ENCODE measurements at places on chromosomes 2 and 18.

- DNase-seq, result no peak
Observed at GRCh38 chr2:232973796-232974195, 39.3 kb downstream of the NGEF start.

DNA sequence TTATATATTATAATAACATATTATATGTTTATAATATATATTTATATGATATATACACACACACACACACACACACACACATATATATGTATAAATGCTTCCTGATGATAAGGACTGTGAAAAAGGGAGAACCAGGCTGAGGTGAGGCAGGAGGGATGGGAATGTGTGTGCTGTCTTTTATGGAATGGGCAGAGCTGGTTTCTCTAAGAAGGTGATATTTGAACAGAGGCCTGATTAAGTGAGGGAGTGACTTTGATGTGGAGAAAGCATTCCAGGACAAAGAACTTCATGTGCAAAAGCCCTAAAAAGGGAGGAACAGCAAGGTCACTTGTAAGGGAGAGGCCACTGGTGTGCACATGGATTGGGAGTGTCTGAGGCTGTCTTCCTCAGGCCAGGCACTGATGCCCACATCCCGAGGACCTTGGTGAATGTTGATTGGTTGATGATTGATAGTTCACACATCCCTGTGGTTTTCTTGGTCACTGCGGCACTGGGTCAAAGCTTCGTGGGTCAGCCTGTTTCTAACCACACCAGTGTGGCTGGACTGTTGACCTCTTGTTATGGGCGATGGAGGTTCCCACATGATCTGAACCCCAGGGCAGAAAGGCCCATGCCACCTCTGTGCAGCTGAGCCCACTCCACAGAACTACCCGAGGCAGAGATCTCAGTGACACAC lies 196.9 kb downstream of the MYCN start:
- DNase-seq, result no peak

- no peak for DNase-seq
Observed at GRCh38 chr2:104826016-104826415, 27.9 kb upstream of the POU3F3 start.

DNA sequence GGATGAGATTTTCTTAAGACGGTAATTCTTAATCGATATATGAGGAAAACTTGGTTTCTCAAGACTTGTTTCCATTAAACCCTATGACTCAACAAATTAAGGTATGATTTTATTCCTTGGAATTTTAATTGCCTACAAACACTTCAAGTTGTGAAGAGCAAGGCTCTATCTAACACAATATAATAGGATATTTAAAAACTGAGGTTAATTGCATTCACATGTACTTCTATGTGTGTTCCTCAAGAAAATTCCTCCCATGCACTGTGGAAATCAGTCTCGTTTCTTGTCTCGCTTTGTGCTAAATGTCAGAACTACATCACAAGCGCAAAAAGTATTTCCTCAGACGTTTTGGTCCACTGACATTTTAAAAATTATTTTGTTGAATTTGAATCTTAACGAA lies 109.6 kb upstream of the UNC80 start:
- no peak for DNase-seq

- DNase-seq, result no peak
Observed at GRCh38 chr18:27540111-27540510, 355.0 kb upstream of the CHST9 start.

DNA sequence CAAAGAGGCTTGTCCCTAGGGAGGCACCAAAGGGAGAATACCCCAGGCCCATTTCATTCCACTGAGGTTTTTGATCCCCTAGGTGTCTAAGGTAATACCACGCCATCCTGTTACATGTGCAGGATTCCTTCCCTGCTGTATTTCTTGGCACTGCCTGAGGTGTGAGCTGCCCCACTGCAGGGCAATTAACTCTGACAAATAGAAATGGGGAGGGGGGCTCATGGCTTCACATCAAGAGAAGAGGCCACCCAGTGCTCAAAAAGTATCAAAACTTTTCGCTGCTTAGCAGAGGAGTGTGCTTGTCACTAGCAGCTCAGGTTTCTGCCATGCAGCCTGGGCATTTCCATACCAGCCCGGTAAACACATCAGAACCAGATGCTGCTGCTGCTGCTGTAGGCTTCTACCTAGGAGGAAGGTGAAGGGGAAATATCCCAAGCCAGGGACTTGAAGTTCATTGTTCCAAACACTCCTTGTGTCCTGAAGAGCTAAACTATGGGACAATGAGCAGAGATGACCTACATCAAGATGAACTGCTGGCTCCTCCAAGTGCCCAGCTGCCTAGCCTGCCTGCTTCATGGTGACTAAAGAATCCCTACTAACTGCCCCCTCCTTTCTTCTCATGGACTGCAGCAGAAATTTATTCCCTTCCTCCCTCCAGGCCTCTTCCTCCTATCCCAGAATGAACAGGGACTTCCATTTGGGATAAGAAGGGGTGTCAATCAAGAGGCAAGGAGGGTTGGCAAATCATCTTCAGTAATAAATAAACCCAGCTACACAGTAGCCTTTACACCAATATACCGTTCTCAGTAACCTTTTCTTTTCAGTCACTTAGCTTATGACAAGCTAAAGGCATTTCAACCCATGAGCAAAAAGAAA lies 16.4 kb downstream of the POU3F3 start:
- DNase-seq, result peak; percentile 63

GRCh38 chr2:111519071-111519470 lies 364.9 kb downstream of the ANAPC1 start:
- DNase-seq, result no peak

GRCh38 chr2:207869784-207870778 lies 100.4 kb upstream of the FZD5 start:
- DNase-seq, result peak; percentile 54

- DNase-seq, result peak; percentile 37
Observed at GRCh38 chr2:151886241-151886640, 58.0 kb upstream of the ARL5A start.

DNA sequence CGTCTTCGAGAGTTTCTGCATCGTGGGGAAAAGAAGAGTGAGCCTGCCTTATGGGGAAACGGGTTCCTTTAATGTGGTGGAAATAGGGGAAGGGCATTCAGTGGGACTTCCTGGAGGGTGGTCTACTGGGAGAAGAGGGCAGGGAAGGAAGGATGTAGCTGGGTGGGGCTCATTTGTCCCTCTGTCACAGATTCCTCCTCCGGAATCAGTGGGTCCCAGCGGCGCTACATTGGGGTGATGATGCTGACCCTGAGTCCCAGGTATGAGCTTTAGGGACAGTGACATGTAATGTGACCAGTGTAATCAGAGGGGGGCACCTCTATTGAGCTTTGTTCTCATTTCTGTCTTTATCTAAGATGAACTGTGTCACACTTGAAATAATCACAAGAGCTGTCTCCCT lies 1.9 kb downstream of the HTRA2 start:
- no peak for DNase-seq

DNA sequence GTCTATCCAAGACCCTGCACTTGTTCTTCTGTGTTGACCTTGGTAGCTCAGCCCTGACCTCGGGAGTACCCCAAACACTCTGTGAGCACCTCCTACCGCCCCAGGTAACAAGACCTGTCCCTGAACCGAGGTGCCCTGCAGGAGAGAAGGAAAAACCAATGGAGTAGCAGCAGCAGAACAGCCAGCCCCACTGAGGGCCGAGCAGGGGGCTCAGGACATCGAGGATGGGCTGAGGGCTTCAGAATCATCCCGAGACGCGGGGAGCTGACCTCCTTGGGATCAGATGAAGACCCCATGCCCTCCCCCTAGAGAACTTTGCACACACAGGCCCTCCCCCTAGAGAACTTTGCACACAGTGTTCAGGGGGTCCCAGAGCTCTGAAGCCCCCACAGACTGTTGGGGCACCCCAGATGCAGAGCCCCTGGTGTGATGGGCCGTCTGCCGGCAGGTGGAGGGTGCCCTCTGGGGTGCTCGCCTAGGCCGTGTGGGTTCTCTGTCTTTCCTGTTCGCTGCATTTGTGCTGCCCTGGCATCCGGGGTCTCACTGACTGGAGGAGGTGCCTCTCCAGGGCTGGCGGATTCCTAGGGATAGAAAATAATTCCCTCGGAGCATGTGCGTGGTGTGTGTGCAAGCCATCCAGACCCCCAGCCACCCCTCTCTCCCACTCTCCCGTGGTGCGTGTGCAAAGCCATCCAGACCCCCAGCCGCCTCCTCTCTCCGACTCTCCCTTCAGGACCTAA lies 189.1 kb downstream of the TWIST2 start:
- no peak for DNase-seq

- DNase-seq, result no peak
Observed at GRCh38 chr18:49910986-49911385, 97.7 kb upstream of the ACAA2 start.

GRCh38 chr2:104872866-104873688 lies 19.2 kb downstream of the POU3F3 start:
- DNase-seq, result peak; percentile 98

DNA sequence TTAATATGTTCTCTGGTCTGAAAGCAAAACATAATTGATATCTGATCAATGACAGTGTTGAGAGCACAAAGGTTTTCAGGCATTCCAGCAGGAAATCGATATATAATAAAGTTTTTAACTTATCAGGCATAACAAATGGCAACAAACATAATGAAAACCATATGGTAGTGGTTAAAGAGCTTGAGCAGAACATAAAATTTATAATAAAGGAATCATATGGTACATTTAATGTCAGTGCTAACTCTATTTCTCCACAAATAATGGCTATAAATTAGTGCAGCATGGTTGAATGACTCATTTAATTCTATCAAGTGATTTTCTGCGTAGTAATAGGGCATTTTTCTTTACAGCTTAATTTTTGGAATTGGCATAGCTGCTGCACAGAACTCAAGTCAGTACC lies 306.2 kb downstream of the FSIP2 start:
- no peak for DNase-seq

DNA sequence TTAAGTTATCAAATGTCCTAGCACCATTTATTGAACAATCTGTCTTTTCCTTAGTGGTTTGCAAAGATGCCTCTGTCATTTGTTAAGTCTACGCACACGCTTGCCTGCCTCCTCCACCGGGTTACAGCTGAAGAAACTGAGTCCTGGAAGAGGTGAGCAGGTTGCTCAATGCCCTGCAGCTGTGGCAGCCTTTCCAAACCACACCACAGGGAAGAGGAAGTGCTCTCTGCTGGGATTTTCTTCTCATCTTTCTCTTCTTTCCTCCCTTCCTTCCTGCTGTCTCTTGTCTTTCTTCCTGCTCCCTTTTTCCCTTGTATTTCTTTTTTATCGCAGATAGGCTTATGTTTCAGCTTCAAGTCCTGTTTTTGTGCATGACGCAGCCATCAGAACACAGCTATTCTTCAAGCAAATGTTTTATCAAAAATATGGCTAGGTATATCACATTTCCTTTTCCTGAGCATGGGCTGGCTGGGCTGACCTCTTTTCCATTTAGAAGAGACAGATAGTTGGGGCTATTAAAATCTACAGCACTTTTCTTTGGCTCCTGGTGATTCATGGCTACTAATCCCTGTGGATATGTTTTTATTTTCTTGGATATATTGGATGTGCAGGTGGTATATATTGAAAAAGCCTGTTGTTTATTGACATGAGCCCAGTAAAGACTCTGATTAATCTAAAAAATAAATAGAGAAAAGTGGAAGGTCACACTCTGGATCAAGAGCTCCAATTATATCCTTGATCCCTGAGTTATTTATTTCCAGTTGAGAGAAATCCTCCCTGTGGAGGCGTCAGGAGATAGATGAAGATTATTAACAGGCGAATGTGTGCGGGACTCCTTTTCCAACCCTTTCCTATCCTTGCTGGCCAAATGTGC lies 214.6 kb downstream of the TSN start:
- DNase-seq, result no peak

- no peak for DNase-seq
Observed at GRCh38 chr2:26892133-26892532, 44.2 kb downstream of the DPYSL5 start.

DNA sequence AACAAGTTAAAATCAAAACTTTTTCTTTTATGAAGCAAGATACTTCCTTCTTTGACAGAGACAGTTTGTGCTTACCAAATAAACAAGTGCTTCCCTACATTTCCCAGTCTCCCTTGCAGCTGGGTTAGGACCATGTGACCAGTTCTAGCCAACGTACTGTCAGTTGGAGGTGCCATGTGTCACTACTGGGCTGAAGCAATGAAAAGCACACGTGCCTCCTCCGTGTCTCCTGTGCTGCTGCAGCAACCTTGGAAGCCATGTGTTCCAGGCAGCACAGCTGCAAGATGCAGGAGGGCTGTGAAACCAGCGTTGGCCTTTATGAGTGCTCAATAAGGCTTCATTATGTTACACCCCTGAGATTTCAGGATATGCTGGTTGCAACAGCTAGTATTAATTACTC lies 93.2 kb downstream of the DHRS9 start:
- no peak for DNase-seq

- DNase-seq, result no peak
Observed at GRCh38 chr18:38940863-38941531, 1375.4 kb upstream of the CELF4 start.

- DNase-seq, result no peak
Observed at GRCh38 chr18:48328473-48329210, 80.5 kb downstream of the ZBTB7C start.

DNA sequence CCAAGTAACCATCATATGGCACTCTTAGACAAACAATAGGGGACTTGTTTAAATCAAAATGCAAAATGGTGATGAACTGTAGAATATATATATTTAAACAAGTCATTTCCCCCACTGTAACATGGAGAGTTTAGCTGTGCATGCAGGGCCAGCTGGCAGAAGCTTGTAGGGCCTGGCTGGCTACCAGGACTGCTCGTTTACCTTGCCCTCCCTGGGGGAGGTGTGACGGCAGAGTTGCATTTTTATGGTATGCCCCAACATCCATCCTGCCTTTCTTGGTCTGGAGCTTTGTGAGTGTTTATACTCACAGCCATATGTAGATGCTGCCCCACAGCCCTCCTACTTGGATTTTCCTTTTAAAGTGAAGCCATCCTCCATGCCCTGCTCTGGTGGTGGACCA lies 101.7 kb upstream of the ZFP36L2 start:
- DNase-seq, result no peak

- DNase-seq, result no peak
Observed at GRCh38 chr2:162422894-162423293, 79.0 kb downstream of the GCA start.

DNA sequence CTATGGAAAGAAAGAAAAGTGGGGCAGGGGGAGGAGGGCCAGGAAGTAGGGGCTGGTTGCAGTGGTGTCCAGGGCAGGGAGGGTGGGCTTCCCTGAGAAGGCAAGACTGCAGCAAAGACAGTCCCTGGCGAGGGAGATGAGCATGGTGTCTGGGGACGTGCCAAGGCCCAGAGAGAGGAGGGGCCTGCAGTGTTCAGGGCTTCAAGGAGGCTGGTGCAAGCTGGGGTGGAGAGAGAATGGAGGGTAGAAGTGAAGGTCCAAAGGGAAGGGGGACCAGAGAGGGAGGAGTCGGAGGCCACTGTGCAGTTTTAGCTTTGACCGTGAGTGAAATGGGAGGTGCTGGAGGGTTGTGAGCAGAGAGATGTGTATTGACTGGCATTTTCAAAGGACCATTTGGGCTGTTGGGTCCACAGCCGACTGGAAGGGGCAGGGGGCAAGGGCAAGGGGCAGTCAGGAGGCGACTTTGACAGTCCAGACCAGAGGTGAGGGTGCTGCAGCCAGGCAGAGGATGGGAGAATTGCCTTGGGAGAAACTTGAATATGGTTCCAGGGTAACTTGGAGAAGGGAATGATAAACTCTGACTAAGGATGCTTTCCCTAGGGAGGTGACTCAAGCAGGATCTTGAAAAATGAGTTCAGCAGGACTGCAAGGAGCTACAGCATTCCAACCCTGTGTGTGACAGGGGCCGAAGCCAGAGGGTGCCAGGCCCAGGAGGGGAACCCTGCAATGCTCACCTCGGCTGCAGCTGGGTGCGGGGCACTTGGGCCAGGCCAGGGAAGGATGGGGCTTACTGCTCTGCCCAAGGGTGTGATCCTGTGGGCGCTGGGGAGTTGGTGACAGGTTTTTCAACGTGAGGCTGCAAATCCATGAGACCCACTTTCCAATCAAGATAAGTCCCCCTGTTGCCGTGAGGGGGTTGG lies 177.1 kb upstream of the HAAO start:
- DNase-seq, result peak; percentile 95
